ENCODE measurements at places on chromosomes 1 and 21. TPM values are rescaled to one million over a fixed set of nuclear protein-coding genes. Genes with fewer than 3 reads are reported as not detected.

The MEX3A gene
- 35.1 TPM for polyA plus RNA-seq

The SH2D1B gene
- not detected for polyA plus RNA-seq

The PPP2R5A gene
- 34.2 TPM for polyA plus RNA-seq

The TRAF3IP3 gene
- polyA plus RNA-seq: 0.95 TPM

The SRGAP2C gene
- polyA plus RNA-seq: 28.3 TPM

The FBXO44 gene
- 136 TPM for polyA plus RNA-seq
